Activated effector memory CD4-positive, alpha-beta T cell treated with anti-CD3 and anti-CD28 coated beads, Interleukin-2, amount 50 U/mL, for 16 hours (primary cell): ENCODE measurements at places on chromosomes 11 and 22.

- no peak for DNase-seq
Measured at GRCh38 chr22:36588285-36588684, 59.3 kb upstream of the EIF3D start.

DNA sequence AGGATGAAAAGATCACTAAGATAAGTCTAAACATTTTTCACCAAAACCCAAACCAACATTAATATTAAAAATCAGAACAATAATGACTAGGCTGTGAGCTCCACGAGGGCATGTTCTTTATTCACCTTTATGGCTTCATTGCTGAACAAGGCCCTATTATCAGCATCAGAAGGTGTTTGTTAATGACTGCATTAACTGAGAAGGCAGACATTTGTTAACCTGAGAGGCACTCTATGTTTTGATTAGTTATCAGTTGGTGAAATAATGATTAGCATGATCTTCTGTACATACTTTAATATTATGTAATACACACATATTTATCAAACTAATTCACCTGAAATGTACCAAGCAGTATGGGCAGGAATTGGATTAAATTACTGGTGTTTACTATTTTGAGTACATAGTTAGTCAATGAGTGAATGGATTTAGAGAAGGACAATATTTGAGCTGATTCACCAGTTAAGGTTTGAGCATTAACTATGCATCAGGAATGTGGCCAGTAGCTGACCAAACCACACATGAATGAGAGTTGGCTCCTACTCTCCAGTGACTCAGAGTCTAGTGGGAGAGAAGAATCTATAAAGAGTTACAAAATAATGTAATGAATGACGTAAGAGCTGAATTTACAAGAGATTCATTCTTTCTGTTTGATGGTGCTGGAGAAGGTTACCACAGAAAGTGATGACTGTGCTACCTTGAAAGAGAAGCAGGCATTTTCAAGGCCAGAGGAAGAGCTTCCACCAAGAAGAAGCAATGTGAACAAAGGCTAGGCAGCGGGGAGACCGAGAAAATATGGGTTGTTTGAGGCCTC lies 6.7 kb downstream of the IL18 start:
- DNase-seq, result no peak

DNA sequence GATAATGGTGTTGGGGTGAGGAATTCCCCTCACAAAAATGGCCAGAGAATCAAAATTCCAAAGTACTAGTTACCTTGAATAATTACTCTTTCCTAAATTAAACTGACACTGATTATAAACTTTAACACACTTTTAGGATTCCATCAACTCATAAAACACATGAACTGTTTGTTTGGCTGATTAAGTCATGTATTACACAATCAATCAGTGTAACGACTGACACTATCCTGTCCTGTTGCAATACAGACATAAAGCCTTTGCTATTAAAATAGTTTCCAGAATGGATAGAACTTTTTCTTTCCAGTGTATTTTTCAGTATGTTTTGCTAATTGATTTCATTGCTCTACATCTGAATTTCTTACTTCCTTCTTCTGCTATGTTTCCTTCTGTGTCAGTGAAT lies 1709.4 kb upstream of the RAG2 start:
- DNase-seq, result no peak

- no peak for DNase-seq
Measured at GRCh38 chr11:1356007-1356435, 33.7 kb upstream of the BRSK2 start.

- DNase-seq, result no peak
Measured at GRCh38 chr11:102155676-102156075, 45.4 kb downstream of the YAP1 start.

DNA sequence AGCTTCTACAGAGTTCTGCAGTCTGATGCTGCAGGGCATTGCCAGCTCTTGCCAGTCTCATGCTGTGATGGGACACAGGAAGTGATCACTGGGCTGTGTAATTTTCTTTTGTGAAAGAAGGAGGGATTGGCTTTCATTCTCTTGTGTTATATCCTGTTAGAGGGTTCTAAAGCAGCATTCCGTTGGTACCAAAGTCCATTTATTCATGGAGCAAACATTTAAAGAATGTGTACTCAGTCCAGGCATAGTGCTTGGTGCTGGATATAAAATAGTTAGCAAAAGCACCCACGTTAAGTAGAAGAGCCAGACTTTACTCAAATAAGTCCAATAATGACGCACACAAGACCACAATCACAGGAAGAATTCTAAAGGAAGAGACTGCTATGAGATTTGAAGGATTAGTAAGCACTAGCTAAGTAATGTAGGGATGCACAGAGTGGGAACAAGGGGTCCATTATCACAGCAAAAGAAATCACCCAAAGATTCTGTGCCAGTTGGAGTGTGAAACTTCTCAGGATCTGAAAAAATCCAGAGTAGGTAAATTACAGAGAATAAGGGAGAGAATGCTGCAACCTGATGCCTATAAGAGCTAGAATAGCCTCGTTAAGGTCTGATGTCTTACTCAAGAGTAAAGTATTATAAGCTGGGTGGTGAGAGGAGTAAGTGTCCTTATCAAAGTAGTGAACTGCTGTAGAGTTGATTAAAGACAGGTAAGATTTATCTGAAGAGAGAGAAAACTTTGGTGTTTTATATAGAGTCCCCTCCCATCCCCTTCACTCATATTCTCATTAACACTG lies 728.3 kb downstream of the METTL15 start:
- no peak for DNase-seq

- DNase-seq, result no peak
Measured at GRCh38 chr11:86067851-86068137, 1.1 kb downstream of the PICALM start.

- DNase-seq, result no peak
Measured at GRCh38 chr22:39800790-39801520, 92.6 kb downstream of the ENTHD1 start.

DNA sequence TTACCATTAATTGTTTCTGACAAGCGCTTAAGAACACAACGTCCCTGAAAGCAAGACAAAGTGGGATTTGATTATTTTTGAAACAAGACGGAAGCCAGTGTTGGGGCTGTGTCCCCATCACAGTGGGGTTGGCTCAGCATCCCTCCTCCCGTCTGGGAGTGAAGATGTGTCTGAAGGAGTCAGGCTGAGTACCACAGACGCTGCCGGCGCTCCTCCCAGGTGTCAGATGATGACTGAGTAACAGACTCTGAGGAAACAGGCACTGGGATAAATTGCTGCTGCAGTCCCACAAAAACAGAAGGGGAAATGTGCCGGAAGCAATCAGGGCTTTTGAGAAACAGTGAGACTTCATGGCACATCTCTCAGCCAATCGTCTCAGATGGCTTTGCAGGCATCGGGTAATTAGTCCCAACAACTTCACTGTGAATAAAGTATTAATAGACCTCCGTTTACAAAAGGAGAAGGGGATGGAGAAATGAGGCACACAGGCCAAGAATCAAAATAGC lies 266.7 kb downstream of the OPCML start:
- no peak for DNase-seq

DNA sequence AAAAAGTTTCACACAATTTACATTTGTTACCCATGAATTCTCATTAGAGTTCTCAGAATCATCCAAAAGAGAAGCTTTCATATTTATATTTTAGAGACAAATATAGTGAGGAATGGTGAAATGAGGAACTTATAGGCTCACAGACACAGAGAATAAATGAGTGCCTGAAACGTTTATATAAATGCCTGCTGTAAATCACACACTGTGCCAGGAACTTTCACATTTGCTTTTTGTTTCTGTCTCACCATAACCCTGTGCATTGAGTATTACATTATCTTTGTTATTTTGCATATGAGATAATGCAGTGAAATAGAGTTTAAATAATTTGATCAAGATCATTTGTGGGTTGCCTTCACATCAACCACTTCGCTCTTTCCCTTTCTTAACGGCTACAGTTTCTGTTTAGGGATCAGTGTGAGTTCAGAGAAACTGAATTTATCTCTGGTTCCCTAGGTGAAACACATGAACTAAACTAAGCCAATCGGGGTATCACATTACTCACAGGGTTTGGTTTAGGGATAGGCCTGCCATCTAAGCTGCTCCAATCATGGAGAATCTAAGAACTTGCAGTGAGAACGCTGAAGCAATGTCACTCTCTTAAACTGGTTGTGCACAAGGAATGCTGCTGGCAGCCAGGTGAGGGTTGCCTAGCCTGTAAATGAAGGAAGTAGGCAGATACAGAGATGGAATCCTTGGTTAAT lies 1339.2 kb upstream of the TENM4 start:
- no peak for DNase-seq

DNA sequence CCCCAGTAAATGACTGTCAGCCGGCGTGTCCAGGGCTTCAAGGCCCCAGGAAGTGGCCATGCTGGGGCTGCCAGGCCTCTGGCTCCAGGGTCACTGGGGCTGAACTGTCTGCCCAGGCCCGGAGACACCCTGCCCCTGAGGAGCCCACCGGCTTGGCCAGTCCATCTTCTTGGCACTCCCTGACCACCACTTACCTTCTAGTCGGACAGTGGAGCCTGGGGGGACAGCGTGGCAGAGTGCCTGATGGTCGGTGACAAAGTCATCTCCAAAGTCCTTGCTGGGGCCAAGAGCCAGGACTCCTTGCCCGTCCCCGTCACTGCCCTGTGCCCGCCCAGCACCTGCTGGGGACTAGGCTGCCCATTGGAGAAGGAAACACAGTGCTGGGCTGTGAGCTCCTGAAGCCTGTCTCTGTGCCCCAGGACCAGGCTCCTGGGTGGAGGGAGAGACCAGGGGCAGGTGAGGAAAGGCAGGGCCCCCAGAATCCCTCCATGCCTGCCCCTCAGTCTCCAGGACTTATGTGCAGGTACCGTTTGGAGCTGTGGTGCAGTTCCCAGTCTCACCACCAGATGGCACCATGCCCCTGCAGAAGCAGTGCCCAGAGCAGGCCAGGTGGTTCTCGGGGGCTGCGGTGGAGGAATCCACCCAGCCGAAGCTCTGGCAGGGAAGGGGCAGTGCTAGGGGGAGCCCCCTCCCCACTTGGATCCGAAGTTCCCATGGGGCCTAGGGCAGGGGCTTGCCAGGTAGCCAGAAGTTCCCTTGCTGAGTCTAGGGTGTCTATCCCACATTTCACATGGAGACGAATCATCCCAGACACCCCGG lies 6.0 kb upstream of the CCDC188 start:
- DNase-seq, result peak; percentile 96

GRCh38 chr11:92322225-92322624 lies 97.6 kb downstream of the FAT3 start:
- DNase-seq, result no peak

DNA sequence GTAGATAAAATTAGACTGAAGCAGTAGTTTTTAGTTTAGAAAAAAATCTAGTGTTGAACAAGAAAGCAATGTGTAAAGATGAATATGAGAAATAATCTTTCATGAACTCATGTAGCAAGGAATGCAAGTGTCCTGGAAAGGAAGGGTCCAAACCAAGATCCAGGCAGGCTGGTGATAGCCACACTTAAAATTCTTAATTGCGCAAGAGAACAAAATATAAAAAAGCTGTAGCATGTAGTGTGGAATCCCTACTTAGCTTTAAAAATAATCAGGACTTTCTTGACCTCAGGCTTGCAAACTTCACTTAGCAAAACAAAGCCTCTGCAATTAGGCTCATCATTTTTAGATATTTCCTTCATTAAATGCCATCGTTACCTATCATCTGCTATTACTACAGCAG lies 2186.1 kb upstream of the RAG2 start:
- DNase-seq, result no peak

- peak; percentile 38 for DNase-seq
Measured at GRCh38 chr11:134517621-134518293, 105.7 kb upstream of the B3GAT1 start.

- DNase-seq, result no peak
Measured at GRCh38 chr11:12075822-12076821, 34.3 kb upstream of the MICAL2 start.

DNA sequence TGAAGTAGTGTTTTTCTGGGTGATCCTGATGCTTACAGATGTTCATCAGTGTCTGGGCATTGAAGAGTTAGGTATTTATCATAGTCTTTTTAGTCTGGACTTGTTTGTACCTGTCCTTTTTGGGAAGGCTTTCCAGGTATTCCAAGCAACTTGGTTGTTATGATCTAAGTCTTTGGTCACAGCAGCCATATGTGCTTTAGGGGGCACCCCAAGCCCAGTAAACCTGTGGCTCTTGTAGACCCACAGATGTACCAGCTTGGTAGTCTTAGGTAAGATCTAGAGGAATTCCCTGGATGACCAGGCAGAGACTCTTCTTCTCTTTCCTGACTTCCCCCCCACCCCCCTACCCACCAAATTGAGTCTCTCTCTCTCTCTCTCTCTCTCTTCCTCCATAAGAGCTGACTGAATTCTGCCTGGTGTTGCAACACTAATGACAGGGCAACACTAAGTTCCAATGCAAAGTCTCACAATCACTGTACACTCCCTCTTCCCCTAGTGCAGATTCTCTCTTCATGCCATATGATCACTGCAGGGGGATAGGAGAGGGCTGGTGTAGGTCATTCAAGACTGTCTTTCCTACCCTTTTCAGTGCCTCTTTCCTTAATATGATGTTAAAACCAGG lies 24.5 kb upstream of the MMP8 start:
- DNase-seq, result no peak

DNA sequence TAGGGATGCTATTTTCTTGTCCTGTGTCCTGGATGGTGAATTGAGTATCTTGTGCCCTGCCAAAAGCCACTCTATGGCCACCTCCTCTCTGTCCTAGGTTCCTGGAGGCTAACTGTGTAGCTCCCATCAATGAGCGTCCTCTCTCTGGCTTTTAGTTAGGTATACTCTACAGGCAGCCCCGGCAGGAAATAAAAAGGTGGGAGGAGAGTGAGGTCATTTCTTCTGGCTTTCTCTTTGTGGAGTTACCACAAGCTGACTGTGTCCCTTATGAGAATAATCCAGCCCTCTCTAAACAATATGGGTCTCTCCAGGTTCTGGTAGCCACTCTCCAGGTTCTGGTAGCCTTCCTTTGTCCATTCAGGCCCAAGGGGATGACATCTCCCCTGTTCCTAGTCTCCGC lies 11.7 kb upstream of the ASPHD2 start:
- no peak for DNase-seq

- DNase-seq, result no peak
Measured at GRCh38 chr11:34356576-34356912, 1.3 kb downstream of the ABTB2 start.

GRCh38 chr11:119627286-119627685 lies 101.7 kb downstream of the NECTIN1 start:
- no peak for DNase-seq

- DNase-seq, result no peak
Measured at GRCh38 chr11:31247321-31247720, 122.2 kb downstream of the DCDC1 start.
